ENCODE measurements at places on chromosomes 3 and 15. TPM values are rescaled to one million over a fixed set of nuclear protein-coding genes. Genes with fewer than 3 reads are reported as not detected.
A peak's percentile ranks its signal among the peaks of the same experiment; 100 is the strongest.

DNA sequence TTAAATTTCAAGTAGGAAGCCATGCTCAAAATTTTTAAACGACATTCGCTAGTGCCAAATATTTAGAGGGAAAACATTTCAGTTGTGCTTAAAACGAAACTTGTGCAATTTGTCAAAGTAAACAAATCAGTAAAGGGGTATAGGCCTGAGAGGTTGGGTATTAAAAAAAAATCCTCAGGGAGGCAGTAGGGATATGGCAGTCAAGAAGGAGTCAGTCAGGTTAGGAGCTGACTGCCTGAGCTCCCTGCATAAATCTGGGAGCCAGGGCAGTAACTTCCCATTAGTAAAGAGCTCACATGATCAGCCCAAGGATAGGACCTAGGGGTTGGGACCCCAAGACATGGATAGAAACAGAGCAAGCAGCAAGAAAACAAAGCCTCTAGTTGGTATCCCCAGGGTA is 120.7 kb upstream of the STAC start:
- no peak for DNase-seq

DNA sequence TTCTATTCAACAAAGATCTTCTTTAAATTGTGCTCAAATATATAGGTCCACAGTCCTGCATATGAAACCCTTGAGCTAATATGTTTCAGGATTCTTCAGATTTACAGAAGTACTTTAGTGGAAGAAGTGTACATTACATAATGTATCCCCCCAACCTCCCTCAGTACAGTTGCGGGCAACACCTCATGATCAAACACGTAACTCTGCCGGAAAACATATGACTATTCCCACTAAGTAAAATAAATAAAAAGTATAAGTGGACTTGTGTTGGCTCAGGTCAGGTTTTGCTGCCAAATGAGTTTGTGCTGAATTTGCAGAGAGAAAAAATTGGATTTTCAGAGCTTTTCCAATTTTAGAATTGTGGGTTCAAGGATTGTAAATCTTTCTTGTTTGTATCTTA is 267.6 kb upstream of the MDFIC2 start:
- DNase-seq, result no peak

DNA sequence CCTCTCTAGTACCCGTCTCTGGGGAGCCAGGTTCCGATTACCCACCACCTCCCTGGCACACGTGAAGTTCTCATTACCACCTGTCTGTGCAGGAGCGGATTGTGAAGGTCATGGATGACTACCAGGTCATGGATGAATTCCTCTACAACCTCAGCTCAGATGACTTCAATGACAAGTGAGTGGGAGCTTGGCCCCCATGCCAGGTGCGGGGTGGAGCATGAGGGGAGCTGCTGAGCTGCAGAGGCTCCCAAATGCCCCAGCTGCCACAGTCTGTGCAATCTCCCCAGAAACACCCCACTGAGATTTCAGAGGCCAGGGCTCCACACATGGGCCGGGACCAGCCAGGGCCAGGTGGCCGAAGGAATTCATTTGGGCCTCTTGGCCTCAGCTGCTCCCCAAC is 34.3 kb downstream of the DNAH1 start:
- no peak for DNase-seq

- no peak for DNase-seq
Measured at GRCh38 chr3:38171622-38172021, 6.3 kb downstream of the OXSR1 start.

GRCh38 chr3:82081351-82081750 is 319.9 kb upstream of the GBE1 start:
- no peak for DNase-seq

GRCh38 chr15:100757661-100758060 is 122.0 kb upstream of the ALDH1A3 start:
- DNase-seq, result no peak

GRCh38 chr3:44424758-44425157 is 52.7 kb downstream of the ZNF445 start:
- no peak for DNase-seq

GRCh38 chr15:39188314-39188713 is 392.6 kb upstream of the THBS1 start:
- DNase-seq, result no peak

GRCh38 chr3:153767601-153768560 is 353.3 kb upstream of the ARHGEF26 start:
- DNase-seq, result no peak

- peak; percentile 78 for DNase-seq
Measured at GRCh38 chr15:67144609-67145311, 79.4 kb downstream of the SMAD3 start.

DNA sequence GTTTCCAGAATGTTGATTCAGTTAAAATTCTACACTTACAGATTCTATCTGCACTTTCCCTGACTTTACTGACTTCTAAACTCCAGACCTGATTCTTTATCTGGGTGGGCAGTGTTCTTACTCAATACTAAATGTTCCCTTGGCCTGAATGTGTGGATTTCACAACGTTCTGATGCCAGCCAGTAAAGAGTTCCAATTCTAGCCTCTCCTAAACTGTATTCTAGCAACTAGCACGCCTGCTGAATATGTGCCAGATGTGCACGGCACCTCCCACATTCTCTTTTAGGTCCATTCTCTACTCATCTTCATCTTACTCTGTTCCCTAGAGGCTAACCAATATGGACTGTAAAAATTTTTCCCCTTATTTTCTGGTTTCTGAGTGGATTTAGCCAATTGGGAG is 479.5 kb upstream of the AGTR1 start:
- DNase-seq, result no peak

- peak; percentile 51 for DNase-seq
Measured at GRCh38 chr3:10941972-10942371, 50.6 kb upstream of the SLC6A1 start.

DNA sequence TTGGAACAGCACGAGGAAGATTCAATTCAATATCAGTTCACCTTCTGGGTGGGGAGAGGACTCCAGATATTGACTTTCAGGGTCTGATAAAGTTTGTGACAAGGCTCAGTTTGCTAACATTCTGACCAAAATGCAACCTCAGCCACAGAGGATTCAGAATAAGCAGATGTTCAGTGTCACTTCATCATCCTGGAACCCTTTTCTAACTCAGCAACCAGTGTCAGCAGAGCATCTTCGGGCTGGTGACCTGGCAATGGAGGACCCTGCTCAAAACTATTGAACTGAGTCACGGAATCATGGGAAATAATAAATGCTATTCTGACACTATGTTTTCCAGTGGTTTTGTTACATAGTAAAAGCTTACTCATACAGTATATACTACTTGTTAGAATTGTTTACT is 433.4 kb upstream of the CFAP20DC start:
- no peak for DNase-seq

DNA sequence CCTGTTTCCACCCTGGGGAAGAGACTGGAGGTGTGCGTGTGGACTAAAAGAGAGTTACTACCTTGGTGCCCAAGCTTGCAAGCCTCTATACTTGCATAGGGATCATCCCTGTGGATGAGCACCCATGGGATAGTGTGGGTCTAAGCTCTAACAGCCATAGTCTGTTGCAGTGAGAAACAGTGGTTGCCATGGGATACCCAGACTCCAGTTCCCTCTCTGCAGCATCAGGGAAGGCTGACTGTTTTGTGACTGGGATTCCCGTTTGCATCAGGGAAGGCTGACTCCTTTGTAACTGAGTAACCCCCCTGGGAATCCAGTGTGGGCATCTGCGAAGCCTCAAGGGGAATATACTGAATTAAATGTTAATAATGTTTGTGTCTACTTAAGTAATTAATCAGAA is 196.1 kb downstream of the ZNF621 start:
- DNase-seq, result no peak

- no peak for DNase-seq
Measured at GRCh38 chr3:66354001-66354400, 133.2 kb downstream of the SLC25A26 start.

- no peak for DNase-seq
Measured at GRCh38 chr3:186512570-186513302, 31.4 kb downstream of the CRYGS start.

CHRNA5 gene
- total RNA-seq, result 26.2 TPM

IREB2 gene
- total RNA-seq, result 78.2 TPM

DOCK3 gene
- total RNA-seq, result 6.1 TPM

KLHL6 gene
- total RNA-seq, result 0.12 TPM

BOC gene
- total RNA-seq, result 3.0 TPM

TRPM1 gene
- not detected for total RNA-seq

EIF4G1 gene
- total RNA-seq, result 565 TPM

MUC4 gene
- 1.3 TPM for total RNA-seq

VPS33B gene
- total RNA-seq, result 8.8 TPM

Data from GM23338 (cell line).